ENCODE measurements at places on chromosomes 3 and 15.

DNA sequence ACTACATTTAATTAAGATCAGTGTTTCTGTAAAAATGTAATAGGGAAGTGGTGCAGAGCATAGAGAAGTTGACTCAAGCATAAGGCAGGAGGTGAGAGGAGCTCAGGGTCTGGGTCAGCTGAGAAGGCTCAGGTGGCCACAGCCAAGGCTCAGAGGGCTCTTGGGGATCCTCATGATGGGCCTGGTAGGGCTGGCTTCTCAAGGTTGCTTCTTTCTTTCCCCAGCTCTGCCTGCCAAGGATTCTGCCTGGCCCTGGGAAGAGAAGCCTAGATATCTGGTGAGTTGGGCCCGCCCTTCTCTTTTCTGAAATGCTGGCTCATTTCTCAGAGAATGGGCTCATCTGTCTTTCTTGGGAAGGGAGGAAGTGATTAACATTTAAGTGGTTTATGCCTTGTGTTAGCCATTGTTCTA, 6.5 kb downstream of the ZNF589 start:
- DNase-seq, result peak; percentile 30

- no peak for DNase-seq
Observed at GRCh38 chr3:150033721-150034120, 63.0 kb upstream of the PFN2 start.

GRCh38 chr3:113516115-113516505, 1.2 kb upstream of the SPICE1 start:
- no peak for DNase-seq

DNA sequence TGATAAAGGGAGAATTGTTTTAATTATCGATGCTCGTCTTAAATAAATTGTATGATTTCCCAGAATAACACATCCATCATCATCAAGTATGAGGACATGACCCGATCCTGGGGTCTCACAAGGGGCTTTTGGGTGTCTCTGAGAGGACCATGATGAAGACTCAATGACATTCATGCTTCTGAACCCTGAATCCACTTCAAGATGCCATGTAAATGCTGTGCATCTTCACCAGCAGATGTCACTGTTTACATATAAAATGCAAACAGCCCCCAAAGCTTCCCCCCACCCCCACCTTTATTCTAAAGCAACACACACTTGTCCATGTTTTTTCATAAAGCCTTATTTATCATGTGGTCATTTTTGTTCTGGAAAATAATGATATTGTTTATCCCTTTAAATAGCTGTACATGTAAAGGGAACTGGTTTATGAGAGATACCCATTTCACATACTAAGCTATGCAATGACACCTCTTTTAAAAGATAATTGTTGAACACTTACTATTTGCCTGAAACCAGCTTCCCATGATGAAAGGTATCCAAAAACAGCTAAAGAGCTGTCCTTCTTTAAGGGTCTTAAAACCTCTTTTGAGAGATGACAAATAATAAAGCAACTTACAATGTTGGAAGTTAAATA, 69.7 kb upstream of the UBE3A start:
- DNase-seq, result peak; percentile 22

DNA sequence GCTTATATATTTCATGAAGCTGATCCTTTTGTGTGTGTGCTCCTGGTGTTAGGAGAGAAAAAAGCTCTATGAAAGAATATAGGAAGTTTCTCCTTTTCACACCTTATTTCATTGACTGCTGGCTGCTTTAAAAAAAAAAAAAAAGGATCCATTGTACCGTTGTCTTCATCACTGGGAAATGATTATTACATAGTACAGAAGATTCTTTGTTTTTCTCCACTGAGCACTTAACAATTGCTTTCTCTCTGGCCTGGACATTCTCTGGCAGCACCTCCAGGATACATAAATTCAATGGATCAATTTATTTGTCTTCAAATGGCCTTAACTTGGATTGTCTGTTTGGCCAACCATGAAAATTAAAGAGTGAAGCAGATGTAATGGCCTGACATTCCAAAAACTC, 37.2 kb downstream of the DPH3 start:
- no peak for DNase-seq

- DNase-seq, result no peak
Observed at GRCh38 chr3:41163421-41163820, 35.9 kb upstream of the CTNNB1 start.

- no peak for DNase-seq
Observed at GRCh38 chr15:87269566-87269965, 987.0 kb downstream of the NTRK3 start.

DNA sequence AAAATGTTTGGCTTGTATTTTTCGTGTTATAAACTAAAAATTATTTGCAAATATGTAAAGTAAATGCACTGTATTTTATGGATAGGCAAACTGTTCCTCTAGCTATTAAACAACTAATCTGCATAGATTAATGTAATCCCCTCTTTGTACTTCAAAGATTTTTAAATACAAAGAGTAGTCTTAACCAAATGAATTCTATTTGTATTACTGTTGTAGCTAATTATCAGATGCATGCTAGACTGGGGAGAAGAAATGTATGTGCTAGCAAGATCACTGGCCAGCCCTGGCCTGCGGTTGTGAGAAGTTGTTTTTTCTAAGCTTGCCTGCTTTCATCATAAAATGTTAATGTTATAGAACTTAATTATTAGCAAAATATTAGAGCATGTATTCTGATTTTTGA, 92.6 kb downstream of the STT3B start:
- no peak for DNase-seq

GRCh38 chr3:195284842-195285241, 13.9 kb upstream of the XXYLT1 start:
- DNase-seq, result no peak

DNA sequence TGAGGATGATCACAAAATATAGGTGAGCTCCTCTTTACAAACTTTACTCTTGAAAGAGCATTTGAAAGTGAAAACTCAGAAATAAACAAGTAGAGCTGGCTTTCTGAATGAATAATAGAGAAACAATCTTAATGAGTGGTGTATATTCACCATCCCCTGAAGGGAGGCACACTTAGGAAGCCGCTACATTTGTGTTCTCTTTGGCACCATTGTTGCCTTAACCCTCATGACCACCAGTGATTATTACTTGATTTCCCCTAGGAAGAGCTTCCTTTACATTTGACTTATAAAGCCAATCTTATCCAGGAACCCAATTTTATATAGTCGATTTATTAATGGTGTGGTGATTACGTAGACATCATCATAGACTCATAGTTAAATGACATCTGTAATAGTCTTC, 883.9 kb downstream of the TBL1XR1 start:
- no peak for DNase-seq

GRCh38 chr3:3714572-3714971, 84.7 kb upstream of the LRRN1 start:
- DNase-seq, result no peak

GRCh38 chr3:189756582-189757078, 125.4 kb downstream of the TP63 start:
- no peak for DNase-seq

DNA sequence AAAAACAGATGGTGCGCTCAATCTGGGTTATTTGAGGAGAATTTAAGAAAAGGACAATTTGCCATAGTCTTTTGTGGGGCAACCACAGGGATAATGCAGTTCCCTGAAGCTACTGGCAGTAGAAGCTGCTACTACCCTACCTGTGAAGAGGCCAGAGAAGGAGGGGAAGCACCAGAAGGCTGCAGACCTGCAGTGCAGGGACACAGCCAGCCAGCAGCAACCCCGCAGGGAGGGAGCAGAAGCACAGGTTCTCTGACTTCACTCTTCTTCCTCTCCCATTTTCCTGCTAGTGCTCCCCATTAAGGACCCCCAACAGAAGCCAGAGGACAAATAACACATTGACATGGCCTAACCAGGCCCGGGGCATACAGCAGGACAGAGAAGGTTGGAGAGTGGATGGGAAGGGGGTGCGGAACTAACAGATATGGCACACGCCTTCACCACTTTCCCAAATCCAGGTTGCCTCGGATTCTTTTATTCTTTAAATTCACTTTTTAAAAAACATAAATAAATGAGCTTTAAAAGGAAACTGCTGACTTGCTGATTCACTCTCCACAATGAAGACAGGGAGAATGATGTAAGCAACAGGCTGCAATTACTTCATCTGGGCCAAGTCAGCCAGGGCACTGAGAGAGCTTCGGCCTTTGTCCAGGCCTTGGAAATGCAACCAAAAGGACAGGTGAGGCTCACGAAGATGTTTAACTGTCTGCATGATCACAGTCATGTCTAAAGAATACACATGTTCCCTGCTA, 30.1 kb downstream of the POPDC2 start:
- DNase-seq, result no peak

GRCh38 chr3:139835830-139836683, 98.9 kb upstream of the CLSTN2 start:
- DNase-seq, result no peak

- DNase-seq, result no peak
Observed at GRCh38 chr3:121768452-121768851, 18.9 kb upstream of the GOLGB1 start.

DNA sequence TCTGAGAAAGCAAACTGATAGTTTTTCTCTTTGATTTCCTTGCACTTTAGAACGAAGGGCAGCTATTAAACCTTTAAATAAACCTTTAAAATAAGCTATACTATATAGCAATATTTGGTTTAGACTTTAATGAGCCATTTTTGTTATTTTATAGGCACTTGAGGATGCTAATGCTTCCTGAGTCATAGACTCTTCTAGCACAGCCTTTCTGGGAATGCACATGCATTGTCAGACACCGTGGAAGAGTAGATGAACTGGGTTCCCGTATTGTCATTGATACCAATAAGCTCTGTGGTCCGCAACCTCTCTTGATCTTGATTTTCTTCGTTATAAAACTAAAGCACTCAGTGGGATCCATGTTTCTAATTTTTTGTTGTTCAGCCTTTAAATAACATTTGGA, 27.6 kb downstream of the CERS3 start:
- no peak for DNase-seq

DNA sequence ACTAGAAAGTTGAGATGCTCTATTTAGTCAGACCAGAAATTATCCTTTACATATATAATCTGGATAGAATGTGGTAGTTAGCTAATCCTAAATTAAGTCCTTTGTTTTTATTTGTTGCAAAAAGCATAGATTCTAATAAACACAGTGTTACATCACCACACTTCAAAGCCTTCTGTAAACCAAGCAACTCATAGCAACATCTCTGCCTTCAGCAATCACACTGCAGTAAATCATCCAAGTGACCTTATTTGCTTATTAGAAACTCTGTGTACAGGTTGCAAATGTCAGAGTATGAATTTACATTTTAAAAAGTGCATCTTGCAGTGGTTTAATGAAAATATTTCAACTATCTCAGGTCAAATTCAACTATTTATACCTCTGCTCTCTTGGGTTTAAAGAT, 242.5 kb downstream of the GBE1 start:
- no peak for DNase-seq
